ENCODE measurements at places on chromosomes 7 and 10.

DNA sequence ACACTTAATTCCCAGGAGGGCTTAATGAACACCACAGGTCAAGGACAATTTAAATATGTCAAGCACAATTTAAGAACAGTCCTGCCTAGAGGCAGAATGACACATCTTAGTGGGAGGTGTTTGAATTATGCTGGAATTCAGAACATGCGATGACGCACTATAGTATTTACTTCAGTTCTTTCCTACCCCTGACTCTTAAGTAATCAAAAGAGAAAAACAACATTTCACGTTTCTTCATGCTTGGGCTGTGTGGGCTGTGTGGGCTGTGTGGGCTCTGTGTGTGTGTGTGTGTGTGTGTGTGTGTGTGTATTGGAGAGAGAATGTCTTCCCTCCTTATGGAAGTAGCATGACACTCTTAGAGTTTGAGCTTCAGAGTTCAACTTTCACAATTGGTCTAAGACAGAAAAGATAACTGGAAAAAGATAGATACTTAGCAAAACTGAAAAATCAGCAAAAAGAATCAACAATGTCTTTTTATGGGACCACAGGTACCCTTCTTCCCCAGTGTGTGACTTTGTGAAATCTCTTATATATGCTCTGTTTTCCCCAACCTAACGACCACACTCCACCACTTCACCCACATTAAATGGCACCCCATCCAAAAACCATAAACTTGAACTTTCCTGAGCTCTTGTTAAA is 33.7 kb upstream of the CABCOCO1 start:
- DNase-seq = no peak

GRCh38 chr7:94421681-94422080 is 27.0 kb downstream of the COL1A2 start:
- DNase-seq = no peak

GRCh38 chr7:77858278-77858677 is 59.7 kb downstream of the PHTF2 start:
- no peak for DNase-seq

- no peak for DNase-seq
Observed at GRCh38 chr10:110617425-110618229, 26.5 kb upstream of the RBM20 start.

DNA sequence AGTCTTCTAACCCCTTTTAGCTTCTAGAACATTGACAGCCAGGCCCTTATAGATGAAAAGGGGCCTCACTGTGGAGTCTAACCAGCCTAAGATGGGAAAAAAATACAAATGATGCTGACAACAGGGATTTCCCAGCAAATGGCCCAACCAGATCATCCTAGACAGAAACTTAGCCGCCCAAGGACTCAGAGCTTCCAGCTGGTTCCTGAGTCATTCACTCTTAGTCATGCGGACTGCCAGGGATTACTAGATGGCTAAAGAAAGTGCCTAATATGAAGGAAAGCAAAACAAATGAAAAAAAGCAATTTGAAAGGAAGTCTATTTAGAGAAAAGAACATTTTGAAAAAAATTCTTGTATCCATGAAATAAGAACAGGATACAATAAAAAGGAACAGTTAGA is 23.7 kb downstream of the TSPAN14 start:
- DNase-seq = no peak

DNA sequence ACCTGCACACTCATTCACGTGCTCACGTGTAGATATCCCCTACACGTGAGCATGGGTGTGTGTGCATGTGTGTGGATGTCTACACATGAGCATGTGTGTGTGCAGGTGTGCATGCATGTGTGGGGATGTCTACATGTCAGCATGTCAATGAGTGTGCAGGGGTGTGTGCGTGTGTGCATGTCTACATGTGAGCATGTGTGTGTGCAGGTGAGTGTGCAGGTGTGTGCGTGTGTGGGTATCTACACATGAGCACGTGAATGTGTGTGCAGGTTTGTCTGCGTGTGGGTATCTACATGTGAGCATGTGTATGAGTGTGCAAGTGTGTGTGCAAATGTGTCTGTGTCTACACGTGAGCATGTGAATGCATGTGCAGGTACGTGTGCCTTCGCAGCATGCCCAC is 274.8 kb downstream of the PTPRN2 start:
- no peak for DNase-seq

- no peak for DNase-seq
Observed at GRCh38 chr10:92074126-92074887, 150.7 kb downstream of the BTAF1 start.

- no peak for DNase-seq
Observed at GRCh38 chr10:58795560-58795959, 282.9 kb downstream of the BICC1 start.

DNA sequence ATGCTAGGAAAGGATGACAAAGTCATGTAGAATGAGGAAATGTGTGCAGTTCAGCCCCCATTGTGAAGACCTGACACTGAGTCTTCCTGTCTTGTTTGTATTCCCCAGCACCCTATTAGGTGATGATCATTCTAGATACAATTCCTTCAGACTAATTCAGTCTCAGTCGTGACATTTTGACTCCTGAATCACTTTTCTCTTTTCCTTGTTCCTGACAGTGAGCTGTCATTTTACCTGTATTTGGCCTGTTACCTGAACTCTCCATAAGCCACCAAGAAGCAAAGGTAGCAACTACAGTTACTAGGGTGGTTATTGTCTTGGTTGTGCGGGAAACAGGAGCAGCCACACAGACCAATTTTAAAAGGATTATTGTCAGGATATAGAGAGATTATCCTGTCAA is 111.4 kb upstream of the TAC1 start:
- no peak for DNase-seq

- DNase-seq = no peak
Observed at GRCh38 chr10:128081720-128082119, 44.5 kb downstream of the MKI67 start.

DNA sequence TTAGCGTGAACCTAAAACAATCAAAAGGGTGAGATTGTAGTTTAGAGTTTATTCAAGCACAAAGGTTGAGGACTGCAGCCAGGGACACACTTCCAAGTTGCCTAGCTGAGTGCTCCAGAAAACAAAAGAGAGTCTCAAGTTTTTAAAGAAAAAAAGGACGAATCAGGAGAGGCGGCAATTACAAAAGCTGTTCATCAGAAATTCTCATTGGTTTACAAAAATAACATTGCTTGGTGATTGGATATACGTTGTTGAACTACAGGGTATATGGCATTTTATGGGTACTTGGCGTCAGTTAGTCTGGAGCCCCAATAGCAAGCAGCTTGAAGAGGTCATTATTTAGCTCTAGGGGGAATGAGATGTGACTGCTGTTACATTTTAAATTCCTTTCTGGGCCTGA is 11.5 kb downstream of the ZNF438 start:
- DNase-seq = no peak

DNA sequence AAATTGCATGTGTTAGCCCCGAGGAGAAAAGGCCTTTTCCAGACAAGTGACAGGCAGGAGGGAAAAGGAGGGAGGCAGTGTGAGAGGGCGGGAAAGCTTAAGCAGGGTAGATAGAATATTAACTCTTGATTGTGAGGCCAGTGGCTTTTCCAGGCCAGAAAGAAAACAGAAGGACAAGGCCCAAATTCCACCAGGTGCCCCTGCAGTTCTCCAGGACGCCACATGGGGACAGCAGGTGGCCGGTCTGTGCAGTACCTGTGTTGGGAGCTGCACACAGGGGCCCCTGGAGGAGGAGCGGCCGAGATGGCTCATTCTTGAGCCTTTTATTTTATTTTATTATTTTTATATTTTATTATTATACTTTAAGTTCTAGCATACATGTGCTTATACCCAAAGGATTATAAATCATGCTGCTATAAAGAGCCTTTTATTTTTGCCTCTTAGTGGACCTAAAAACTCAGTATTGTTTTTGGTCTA is 141.3 kb upstream of the KLF14 start:
- peak; percentile 24 for DNase-seq

DNA sequence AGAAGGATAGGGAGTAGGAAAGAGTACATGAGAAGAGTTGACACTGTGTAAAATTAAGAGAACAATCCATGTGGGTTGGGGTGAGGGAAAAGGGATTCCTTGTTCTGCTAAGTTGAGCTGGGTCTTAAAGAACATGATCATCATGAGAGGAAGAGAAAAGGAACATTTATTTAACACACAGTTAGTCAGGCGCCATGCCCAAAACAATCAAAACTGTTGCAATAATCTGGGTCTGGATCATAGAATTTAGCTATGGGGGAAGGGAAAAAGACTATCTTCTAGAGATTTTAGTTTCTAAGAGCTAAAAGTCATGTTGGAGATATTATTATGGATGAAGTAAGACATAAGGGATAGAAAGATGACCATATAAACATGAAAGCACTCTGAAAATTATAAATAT is 178.9 kb downstream of the SEM1 start:
- no peak for DNase-seq

DNA sequence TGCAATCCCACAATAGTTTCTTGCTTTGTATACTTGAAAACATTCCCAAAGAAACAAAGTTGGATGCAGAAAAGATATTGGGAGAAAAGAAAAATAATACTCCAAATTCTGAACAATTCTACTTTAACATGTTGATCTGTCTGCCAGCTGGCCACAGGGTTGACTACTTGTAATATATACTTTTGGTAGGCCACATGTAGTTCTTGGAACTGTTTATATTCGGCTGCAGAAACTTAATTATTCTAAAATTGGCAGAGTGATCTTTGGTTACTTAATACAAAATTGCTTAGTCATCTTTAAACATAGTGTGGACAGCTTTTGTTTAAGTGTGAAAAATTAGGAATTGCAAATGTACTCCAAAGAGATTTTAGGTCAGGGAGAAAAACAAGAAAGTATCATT is 76.0 kb downstream of the CALD1 start:
- no peak for DNase-seq

GRCh38 chr7:137096607-137097006 is 228.2 kb downstream of the CHRM2 start:
- no peak for DNase-seq

DNA sequence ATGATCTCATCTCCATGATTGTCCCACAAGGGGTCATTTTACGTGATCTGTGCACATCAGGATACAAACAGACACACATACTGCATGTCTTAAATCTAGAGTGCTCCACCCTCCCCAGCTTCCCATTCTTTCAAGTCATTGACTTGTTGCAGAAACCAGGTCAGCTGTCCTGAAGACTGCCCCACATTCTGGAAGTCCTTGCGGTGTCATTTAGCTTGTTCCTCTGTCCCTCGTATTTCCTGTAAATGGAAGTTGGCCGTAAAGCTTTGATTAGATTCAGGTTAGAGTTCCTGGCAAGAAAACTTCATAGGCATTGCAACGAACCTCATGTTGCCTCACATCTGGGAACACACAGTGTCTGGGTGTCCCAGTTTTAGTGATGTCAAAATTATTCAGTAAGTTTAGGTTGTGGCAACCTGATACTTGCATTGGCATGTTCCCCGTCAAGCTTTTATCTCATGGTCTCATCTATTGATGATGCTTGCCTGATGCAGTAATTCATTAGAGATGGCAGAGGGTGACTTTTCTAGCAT is 417.4 kb upstream of the GALNT17 start:
- no peak for DNase-seq

- DNase-seq = no peak
Observed at GRCh38 chr10:58608351-58608750, 95.7 kb downstream of the BICC1 start.

DNA sequence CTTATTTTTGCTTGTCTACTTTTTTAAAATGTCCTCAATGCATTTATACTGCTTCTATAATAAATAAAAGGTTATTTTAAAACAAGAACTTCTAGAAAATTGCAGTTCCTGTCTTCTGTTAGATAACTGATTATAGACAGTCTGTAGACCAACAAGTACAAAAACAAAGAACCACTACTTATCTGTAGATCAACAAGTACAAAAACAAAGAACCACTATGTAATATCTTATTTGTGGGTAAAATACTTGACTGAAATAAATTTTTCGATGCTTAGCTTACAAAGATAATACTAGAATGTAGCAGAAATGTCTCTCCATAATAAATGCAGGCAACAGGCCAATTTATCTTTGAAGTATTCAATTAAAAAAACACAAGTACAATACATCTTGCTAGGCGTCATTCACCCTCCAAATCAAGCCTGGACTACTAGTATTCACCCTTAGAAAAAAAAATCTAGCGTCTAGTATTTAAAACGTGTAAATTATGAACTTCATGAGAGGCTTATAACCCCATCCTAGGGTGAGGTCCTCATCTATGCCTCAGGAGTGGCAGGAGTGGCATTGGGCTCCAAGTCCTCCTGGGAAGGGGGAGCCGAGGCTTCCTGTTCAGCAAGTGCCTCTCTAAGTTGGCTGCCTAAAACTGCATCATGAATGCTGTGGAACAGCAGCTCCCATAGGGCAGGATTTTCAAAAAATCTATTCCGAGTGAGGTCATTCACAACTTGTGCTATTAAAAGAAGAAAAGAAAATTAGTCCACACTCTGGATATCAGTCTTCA is 26.6 kb downstream of the PSMC2 start:
- DNase-seq = no peak

GRCh38 chr10:113169853-113170460 is 219.9 kb downstream of the TCF7L2 start:
- no peak for DNase-seq

- no peak for DNase-seq
Observed at GRCh38 chr10:13827076-13827797, 240.5 kb downstream of the PRPF18 start.

GRCh38 chr7:16463949-16464715 is 1.4 kb downstream of the SOSTDC1 start:
- no peak for DNase-seq

DNA sequence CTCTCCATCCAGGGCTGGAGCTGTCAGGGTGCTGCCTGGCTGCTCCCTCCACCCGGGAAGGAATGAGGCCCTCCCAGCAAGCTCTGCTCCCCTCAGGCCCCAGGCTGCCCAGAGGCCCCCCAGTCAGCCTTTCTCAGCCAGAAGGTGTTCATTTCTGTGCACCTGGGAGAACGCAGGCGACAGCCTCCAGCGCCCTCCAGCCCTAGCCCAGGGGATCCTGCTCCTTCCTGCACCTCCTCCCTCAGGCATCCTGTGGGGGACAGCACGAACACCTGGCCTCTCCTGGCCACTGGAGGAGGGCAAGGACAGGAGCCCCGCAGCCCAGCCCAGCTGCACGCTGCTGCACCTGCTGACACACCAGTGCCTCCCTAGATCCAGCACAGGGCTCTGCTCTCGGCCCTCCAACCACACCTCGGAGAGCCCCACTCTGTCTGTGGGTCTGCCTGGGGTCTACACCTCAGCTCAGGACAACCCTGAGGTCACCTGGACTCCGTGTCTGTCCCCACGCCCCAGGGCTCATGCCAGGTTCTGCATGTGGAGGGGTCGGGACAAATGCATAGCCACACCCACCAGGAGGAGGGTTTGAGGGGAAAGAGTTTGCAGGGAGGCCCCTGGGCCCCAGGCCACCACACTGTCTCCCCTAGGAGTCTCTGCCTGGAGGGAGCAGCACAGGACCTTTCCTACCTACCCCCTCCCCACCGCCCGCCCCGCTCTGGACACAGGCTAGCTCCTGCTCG is 7.4 kb upstream of the PWWP2B start:
- no peak for DNase-seq

All from CD4-positive, alpha-beta T cell (primary cell).